DMS53 (cell line): ENCODE measurements at places on chromosomes 7 and 10.

DNA sequence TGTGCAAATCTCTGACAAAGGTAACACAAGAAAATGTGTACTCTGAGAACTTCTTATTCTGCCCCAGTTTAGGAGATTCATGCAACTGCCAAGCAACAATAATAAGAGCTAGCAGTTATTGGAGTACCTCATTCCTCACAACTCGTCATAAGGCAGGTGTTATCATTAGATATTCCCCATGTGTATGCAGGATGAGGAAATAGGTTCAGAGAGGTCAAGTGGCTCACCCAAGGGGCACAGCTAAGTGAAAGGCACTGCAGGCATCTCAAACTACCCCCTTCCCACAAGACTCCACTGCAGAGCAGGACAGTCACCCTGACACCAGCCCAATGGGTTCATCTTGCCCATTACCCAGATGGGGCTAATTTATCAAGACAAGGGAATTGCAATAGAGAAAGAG lies 1.3 kb upstream of the GSTK1 start:
- DNase-seq: no peak

- DNase-seq: no peak
Observed at GRCh38 chr10:119860866-119861607, 11.6 kb downstream of the MCMBP start.

- DNase-seq: no peak
Observed at GRCh38 chr10:64762861-64763260, 1241.7 kb downstream of the REEP3 start.

DNA sequence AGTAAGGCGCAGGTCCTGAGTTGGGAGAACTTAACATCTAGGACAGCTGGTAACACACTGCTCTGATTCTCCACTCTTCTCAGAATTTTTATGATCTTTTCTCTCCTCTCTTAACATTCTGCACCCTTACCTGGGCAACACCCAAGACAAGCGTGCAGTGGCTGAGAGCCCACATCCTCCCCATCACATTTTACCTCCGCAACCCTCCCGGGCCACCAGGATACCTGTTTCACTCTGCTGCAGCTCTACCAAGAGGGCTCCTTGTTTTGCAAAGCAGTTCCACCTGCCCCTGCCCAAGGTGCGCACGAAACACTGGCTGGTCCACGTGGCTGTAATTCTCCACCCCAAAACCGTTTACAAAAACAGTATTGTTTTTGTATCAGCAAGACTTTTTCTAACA lies 81.5 kb downstream of the ITIH5 start:
- no peak for DNase-seq

- peak; percentile 84 for DNase-seq
Observed at GRCh38 chr7:133070562-133070961, 11.3 kb downstream of the CHCHD3 start.

DNA sequence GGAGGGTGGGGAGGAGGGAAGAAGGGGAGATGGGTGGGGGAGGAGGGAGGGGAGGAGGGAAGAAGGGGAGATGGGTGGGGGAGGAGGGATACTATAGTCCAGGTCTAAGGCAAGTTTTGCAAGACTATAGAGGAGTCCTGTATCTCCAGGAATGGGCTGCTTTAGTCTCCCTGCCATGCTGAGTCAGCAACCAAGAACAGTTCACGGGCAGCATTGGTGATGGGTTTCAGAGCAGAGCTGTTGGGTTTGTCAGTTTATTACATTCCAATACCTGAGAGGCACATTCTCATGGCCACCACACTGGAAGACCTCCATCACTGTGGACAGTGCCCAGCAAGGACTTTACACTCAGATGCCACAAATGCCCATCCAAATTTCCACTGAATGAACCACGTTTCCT lies 212.7 kb downstream of the GRM8 start:
- DNase-seq: no peak

GRCh38 chr10:18449611-18450026 lies 201.8 kb downstream of the NSUN6 start:
- DNase-seq: no peak

DNA sequence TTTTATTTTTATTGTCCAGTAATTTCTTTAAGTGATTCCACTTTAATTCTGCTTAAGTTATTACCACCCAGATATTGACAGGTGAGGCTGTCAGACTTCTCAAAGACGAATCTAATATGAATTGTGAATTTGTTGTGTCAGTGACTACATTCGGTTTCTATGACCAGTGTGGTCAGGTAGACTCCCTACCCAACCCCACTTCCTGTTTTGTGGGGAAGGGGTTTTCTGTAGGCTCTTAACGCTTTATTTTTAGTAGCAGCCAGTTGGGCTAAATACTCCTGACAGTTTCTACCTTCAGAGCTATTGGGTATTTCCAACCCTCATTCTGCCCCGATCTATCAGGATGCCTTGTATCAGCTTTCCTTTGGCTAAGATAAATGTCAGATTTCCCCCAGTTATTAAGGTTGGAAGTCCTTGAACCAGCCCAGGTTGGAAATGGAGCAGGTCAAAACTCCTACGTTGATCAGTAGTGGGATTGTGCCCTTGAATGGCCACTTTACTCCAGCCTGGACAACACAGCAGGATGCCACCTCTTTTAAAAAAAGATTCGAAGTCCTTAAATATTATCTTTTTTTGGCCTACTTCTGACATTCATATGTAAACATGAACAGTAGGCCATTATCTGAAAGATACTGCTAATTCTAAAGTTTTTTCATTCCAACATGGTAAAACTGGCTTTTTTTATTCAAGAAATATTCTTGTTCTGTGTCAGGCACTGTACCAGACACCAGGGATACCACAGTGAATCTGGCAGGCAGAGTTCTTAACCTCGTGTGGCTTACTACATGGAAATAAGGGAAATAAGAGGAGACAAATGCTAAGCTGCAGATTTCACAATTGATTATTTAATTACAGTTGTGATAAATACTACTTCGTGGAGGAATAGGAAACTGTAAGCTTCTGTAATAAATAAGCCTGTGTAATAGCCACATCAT lies 133.3 kb upstream of the SAMD8 start:
- no peak for DNase-seq
